HS-27A (cell line): ENCODE measurements at places on chromosomes 5 and 9.

DNA sequence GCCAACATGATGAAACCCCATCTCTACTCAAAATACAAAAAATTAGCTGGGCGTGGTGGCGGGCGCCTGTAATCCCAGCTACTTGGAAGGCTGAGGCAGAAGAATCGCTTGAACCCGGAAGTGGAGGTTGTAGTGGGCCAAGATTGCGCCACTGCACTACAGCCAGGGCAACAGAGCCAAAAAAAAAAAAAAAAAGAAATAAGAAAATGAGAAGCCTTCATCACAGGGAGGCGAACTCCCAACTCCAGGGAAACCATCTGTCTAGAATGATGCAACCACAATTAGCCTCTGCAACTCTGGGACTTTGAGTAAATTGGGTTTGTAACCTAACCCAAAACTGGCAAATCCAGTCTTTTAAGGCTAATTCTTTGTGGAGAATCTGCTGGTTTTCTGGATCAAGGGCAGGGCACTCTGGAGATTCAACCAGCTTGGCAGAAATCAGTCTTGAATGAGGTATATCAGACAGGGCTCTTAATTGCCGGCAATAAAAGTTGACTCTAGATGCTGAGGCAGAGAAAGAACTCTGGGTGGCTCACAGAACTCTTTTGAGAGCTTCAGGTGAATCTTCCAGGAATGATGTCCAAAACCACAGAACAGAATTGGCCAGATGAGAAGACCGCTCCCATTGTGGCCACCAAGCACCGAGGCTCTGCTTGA lies 9.9 kb downstream of the S100Z start:
- no peak for DNase-seq

GRCh38 chr5:150313501-150313900 lies 10.8 kb upstream of the ARSI start:
- DNase-seq: no peak

DNA sequence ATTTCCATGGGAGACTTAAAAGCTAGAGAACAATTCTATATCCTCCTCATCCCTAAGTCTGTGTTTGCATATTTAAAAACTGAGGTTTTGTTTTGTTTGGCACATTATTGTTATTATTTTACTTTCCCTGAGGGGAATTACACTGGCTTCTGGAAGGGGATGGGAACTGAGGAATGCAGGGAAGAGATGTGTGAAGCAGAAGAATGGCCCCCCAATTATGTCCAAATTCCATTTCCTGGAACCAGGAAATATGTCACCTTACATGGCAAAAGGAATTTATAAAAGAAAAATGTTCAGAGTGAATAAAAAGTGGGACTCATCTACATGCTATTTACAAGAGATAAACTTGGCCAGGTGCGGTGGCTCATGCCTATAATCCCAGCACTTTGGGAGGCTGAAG lies 129.8 kb downstream of the MARCHF11 start:
- peak; percentile 90 for DNase-seq

DNA sequence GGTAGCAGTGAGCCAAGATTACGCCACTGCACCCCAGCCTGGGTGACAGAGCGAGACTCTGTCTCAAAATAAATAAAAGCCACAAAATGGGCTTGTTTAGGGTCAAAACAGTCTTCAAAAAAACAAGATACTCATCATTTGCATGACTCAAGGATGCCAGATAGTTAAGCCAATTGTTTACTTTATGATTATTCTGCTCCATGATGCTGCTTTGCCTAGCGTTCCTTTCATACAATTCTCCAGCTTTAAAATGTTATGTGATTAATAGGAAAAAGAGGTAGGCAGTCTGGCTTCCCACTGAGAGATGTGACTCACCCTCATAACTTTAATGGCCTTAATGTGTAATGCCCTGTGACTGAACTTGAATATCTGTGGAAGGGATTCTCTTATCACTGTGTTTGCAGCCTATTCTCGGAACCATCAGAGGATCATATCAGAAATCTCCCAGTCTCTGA lies 364.6 kb upstream of the TRPC7 start:
- DNase-seq: peak; percentile 61

GRCh38 chr9:114108016-114108833 lies 9.1 kb upstream of the KIF12 start:
- no peak for DNase-seq

GRCh38 chr9:16693616-16694015 lies 176.9 kb downstream of the BNC2 start:
- no peak for DNase-seq

GRCh38 chr9:70457235-70457634 lies 42.8 kb upstream of the KLF9 start:
- DNase-seq: no peak

- DNase-seq: no peak
Observed at GRCh38 chr9:4923580-4924544, 61.2 kb upstream of the JAK2 start.

DNA sequence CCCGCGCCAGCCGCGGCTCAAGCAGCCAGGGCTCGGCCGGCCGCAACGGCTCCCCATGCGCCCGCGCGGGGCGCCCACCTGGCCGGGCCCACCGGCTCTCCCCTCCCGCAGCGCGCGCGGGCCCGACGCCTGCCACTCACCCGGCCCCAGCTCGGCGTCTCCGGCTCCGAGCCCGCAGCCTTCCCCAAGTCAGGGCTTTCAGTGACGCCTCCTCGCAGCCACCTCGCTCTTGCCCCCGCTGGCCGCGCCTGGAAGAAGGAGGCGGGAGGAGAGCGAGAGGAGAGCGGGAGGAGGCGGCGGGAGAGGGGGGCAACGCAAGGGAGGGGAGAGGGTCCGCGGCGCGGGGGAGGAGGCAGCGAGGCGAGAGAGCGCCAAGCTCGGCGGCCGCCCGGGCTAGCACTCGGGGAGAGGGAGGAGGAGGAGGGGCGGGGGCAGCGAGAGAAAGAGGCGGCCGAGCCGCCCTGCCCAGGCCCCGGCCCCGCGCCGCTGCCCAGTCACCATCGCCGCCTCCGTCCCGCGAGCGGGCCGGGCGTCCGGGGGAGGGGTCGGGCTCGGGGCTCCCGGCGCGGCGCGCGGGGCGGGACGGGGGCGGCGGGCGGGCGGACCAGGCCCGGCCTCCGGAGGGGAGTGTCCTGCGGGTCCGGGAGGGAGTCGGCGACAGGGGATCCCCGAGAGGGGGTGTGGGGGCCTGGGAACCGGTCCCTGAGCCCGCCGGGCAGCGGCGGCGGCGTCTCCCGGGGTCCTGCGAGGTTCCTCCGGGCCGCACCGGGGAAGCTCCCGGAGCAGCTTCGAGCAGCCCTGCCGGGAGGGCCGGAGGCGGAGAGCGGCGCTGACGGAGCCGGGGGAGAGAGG lies at the start of gene LHFPL2:
LHFPL2 (minus strand) TSS at position 414 of the 852 bp plus-strand sequence. CDS start 138,559 bp downstream, outside the sequence.
- no peak for DNase-seq

- no peak for DNase-seq
Observed at GRCh38 chr9:8826281-8826680, 1026.7 kb upstream of the DMAC1 start.

GRCh38 chr5:163890261-163890660 lies 384.8 kb downstream of the MAT2B start:
- DNase-seq: no peak

DNA sequence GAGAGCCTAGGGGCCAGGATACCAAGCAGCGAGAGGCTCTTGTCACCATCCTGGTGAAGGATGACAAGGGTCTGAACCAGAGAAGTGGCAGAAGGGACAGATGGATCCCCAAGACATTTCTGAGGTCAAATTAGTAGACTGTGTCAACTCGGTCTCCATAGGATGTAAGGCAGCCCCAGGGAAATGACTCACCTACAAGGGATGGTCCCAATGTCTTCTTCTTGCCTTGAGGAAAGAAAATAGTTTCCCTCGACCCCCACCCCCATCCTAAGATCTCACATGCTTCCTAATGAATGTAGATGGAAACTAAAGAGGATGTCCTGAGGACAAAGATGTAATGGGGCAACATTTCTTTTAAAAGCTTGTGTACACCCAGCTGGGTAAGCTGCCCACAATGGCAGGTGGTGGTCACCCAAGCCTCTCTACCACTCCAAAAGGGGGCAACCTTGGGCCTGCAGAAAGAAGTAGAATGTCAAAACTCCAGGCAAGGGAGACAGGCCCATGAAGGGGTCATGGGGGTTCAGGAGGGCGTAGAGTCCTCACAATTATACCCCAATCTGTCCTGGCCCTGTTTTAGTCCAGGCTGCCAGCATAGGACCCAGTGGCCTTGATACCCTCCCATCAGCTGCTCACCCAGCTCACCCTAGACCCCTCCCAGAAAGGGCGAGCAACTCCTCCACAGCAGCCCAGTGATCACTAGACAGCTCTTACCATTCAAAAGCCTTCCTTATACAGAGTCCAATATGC lies 187.4 kb downstream of the ACTL7B start:
- DNase-seq: no peak
